Fibroblast of pulmonary artery (primary cell): ENCODE measurements at places on chromosomes 4 and X.

- no peak for DNase-seq
These were observed 110.6 kb upstream of the FSTL5 start for GRCh38 chr4:162274354-162274753.

- DNase-seq = no peak
These were observed 1801.0 kb downstream of the C4orf33 start for GRCh38 chr4:130896920-130897319.

- no peak for DNase-seq
These were observed 26.5 kb upstream of the HAND2 start for GRCh38 chr4:173556398-173557131.

DNA sequence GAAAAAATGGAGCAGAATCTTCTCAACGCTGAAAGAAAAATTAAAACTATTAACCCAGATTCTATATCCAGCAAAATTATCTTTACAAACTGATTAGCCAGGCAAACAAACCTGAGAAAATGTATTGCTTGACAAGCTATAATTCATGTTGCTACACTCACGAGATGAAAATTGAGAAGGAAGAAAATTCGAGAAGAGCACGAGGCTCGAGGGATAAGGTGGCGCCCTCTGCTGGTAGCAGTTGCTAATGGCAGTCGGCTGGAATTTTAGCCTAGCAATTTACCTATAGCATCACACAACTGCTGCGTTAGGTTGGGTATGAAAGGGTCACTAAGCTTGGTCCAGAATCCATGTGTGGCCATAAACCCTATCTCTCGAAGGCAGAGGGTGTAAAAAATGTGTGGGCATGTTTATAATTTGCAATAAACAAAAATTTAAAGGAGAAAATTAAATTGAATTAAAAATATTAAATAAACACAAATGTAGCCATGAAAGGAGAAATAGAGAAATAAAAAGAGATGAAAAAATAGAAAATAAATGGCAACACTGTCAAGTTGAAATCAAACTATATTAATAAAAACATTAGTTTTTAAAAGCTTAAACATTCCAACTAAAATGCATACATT lies 126.6 kb downstream of the PPP4R3C start:
- peak; percentile 31 for DNase-seq

GRCh38 chr4:105797225-105797624 lies 88.6 kb downstream of the GSTCD start:
- DNase-seq = no peak

- peak; percentile 23 for DNase-seq
These were observed 98.1 kb downstream of the MGST2 start for GRCh38 chr4:139763672-139764071.

GRCh38 chrX:120464411-120464810 lies 4.7 kb downstream of the LAMP2 start:
- no peak for DNase-seq

- DNase-seq = no peak
These were observed 21.4 kb downstream of the REELD1 start for GRCh38 chr4:146235654-146236177.

DNA sequence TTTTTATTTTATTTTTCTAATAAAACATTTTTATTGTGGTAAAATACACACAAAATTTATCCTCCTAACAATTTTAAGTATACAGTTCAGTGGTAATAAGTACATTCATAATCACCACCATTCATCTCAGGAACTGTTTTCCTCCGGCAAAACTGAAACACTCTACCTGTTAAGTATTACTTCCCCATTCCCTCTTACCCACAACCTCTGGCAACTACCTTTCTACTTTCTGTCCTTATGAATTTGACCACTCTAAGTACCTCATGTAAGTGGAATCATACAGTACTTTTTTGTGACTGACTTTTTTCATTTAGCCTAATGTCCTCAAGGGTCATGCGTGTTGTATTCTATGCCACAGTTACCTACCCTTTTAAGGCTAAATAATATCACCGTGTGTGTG lies 21.1 kb upstream of the HSFX4 start:
- DNase-seq = no peak

DNA sequence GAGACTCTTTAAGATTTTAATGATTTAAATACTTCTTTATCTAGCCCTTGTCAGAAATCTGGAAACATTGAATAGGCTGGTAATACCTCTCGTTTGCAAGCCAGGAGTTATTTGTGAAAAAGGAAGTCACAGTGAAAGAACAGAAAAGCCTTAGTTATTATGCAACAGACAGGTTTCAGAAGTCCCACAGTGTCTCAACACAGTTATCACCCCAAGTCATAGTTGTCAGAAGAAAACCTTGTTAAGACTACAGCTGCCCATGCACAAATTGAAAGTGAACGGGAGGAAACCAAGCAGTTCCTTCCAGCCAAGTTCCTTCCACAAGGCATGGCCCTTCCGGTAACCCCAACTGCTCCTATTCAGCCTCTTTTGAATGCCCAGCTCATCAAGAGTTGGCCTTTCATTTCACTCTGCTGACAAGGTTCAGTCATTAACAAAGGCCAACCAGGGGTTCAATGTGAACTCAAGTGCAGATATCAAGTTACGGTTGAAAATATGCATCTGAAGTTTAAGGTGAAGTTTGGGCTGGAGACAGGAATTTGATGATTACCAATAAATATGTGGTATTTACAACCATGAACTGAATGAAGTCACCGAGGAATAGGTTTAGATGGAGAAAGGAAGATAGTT lies 15.6 kb downstream of the ALPK1 start:
- DNase-seq = no peak

DNA sequence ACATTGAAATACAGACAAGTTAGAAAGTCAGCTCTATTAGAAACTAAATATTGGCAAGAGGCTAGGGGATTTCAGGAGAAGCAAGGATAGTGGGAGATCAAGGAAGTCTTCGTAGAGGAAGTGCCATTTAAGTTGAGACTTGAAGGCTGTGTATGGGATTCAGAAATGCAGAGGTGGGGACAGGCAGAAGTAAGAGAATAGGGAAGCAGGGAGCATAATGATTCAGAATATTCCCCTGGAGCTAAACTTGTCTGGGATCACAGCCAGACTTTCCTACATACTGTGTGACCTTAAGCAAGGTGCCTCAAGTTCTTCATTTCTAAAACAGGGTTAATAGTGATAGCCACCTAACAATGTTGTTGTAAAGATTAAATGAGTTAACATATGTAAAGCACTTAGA lies 108.8 kb downstream of the DDIT4L start:
- DNase-seq = no peak

GRCh38 chrX:56728752-56729151 lies 291 bp upstream of the NBDY start:
- peak; percentile 26 for DNase-seq

GRCh38 chrX:40945361-40945713 lies 139.9 kb upstream of the USP9X start:
- peak; percentile 80 for DNase-seq

GRCh38 chr4:31458813-31459212 lies 738.6 kb downstream of the PCDH7 start:
- DNase-seq = peak; percentile 51

DNA sequence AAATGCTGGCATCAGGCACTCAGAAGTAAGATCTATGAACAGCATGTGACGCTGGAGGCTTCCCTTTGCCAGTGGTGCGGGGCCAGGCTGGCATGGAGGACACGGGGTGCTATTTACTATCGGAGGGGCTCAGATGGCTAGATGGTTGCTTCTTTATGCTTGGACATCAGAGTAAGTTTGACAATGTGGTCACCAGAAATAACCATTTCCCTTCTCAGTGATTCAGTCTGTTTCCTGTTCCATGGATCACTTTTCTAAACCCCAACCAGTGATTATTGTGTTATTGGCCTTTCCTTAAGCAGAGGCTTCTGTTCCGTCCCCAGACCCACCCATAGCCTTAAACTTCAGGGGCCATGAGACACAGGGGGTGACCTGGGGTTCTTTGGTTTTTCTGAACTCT lies 55.4 kb upstream of the DHX15 start:
- no peak for DNase-seq

DNA sequence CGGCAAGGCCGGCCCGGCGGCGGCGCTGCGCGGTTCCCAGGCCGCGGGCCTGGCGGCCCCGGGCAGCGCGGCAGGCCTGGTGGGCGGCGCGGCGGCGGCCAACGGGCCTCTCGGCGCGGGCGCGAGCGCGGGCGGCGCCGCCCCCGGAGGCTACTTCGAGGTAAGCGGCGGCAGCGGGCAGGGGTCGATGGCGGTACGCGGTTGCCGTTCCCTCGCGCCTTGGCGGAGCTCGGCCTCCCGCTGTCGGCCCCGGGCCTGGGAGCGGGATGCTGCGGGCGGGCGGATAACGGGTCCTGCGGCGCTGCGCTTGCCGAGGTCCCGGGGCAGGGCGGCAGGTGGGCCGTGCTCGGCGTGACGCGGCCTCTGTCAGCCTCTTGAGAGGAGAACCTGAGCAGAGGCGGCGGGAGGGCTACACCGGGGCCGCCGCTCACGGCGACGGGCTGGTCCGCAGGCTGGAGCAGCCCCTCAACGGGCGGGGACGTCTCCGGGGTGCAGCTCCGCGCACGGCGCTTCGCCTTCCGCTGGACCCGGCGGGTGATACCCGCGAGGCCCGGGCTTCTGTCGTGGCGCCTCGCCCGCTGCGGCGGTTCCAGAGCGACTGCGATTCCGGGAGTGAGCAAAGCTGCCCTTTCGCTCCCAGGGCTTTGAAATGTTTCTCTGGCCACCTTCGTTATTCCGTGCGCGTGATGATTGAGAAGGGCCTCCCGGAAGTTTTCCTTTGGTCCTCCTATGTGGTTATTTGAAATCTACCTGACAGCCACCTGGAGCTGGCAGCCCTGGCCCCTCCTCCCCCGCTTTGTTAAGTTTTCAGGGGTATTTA lies 774 bp downstream of the FAM193A start:
- DNase-seq = peak; percentile 23

DNA sequence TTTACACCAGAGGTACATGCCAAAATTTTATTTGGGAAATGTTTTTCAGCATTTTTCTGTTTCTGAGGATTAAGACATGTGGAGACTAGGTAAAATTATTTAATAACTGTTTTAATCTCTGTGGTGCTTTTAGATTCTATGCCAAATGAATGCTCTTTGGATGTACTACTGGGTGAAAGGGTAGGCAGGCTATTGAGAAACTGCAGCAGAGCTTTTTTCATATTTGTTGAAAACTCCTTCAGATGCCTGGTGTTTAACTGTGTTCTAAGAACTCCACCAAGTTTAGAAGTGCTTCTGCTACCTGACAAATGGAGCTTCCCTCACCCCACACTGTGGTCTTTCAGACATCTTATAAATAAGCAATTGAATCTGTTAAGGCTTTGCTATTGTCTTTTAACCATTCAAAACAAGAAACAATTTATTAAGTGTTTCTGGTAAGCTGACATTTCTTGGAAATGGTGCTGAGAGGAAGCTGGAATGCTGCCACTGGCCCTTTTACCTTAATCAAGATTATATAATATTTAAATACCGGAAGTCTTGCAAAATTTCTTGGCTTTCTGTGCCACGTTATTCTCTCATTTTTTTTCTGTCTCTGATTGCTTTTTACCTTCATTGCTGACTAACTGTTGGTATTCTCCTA lies 51.2 kb upstream of the CYSLTR1 start:
- peak; percentile 7 for DNase-seq

DNA sequence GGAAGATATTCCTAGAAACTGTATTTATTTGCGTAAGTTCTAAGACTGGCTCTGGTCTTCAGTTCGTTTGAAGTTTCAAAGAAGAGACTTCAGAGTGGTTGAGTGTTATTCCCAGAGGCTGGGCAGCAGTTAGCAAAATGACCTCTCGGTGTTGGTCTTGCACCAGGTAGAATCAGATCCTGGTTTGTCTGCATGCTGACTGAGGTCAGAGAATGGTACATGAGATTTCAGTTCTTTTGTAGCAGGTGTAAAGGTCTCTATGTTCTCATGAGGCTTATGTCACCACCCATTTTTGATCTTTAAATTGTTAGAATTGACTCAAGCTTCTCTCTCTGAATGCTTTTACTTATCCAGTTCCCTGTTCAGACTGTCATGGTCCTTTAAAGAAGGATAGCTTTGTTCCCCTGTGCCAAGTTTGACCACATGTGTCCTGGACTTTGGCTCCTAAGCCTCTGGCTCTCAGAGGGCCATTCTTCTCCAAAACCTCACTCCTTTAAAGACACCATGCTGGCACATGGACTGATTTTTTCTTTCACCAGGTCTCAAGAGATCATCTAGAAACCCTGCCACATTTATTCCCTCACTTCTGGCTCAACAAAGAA lies 355.8 kb upstream of the BOD1L1 start:
- no peak for DNase-seq
